ENCODE measurements at places on chromosomes 1 and 21.

DNA sequence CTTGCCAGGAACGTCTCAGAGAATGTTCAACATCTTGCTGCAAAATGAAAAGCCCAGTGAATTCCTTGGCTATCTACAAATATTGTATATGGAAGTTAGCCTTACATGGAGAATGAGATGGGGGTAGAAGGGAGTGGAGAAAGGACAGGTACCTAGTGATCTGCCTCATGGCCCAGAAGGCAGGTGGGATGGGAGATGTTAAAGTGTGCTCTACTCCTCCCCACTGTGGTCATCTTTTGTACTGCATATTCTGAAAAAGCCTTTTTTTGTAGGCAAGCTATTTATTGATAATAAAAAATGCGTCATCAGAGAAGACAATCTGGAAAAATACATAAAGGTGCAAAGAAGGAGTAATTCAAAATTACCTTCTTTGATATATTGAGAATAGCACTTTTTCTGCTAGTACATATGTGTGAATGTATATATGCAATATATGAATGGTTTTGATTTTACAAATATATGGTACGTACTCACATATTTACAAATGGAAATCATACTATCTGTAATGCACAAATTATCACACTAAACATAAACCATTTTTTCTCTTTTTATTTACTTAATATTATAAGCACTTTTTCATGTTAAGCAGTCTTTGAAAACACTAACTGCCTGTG lies 19.1 kb upstream of the SLC5A9 start:
- DNase-seq: no peak

DNA sequence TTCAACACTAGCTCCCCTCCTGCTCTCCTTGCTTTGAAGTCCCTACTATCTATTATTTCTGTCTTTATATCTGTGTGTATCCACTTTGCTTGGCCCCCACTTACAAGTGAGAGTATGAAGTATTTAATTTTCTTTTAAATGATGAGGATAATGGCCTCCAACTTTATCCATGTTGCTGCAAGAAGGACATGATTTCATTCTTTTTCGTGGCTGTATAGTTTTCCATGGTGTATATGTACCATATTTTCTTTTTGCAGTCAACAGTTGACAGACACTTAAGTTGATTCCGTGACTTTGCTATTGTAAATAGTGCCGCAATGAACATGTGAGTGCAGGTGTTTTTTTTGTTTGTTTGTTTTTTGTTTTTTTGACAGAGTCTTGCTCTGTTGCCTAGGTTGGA lies 365.6 kb downstream of the ZP4 start:
- no peak for DNase-seq

DNA sequence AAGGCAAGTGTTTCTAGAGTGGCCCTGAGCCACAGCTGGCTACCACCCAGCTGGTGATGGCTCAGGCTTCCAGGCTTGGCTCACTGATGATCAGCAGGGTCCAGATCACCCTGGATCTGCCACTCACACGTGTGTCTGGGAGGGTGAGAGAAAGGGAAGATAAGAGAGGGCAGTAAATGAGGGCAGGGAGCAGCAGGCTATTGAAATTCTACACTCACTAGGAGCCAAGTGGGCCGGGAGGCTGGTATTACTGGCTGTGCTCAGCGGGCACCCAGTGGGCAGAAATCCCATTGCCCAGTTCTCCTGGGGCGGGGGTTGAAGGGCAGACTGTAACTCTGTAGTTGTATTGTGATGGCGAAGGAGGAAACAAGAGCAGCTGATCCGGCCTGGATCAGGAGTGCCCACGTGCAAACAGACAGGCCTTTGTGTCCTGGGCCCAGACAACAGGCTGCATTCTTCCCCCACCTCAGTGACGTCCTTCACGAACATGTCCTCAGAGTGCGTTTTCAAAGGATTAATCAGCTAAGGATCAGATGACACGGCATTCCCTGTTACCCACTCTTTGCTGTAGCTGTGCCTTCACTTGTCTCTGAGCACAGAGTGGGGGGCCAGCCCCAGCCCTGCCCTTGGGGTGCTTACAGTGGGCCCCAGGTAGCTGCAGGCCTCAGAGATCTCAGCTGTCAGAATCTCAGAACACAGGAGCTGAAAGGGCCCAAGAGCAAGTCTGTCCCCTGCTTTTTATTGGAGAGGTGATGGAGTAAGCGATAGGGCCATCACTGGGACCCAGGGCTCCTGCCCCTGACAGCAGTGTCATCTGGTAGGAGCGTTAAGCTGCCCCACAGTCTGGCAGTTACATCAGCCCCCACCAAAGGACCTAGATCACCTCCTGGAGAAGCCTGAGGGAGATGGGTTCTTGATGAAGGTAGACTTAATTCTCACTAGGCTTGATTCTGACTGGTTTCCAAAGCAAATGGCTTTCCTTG lies 60.5 kb downstream of the ATP1A1 start:
- no peak for DNase-seq

GRCh38 chr1:235835226-235835625 lies 31.5 kb downstream of the LYST start:
- DNase-seq: no peak

DNA sequence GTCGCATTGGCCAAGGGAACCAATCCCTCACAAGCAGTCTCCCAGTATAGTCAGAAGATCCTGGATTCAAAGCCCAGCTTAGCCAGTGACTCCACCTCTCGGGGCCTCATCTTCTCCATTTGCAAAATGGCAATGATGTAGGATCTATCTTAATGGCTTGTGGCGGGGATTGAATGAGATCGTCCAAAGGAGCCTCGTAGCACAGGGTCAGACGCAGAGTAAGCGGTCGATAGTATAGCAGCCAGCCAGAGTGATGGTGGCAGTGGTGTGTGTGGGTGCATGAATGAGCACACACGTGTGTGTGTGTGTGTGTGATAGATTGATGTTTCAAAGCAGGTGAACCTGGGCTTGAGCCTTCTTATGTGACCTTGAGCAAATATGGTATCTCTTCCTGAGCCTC lies 79.8 kb upstream of the WNT4 start:
- no peak for DNase-seq

DNA sequence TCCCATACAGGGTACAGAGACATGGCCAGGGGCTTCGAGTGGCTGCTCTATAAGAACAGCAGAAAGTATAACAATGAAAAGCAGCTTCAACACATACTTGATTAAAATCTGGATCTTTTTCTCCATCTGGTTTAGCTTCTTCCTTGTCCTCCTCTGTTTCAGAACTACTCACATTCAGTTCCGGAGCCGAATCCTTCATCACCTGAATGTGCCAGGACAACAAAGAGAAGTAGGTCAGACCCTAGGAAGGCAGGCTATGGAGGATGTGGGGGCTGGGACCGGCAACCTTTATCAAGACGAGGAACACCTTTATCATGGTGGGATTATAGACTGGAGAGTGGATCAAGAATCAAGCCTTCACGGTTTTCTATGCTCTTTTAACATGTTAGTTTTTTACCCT lies 32.2 kb upstream of the RAP1GAP start:
- DNase-seq: no peak

DNA sequence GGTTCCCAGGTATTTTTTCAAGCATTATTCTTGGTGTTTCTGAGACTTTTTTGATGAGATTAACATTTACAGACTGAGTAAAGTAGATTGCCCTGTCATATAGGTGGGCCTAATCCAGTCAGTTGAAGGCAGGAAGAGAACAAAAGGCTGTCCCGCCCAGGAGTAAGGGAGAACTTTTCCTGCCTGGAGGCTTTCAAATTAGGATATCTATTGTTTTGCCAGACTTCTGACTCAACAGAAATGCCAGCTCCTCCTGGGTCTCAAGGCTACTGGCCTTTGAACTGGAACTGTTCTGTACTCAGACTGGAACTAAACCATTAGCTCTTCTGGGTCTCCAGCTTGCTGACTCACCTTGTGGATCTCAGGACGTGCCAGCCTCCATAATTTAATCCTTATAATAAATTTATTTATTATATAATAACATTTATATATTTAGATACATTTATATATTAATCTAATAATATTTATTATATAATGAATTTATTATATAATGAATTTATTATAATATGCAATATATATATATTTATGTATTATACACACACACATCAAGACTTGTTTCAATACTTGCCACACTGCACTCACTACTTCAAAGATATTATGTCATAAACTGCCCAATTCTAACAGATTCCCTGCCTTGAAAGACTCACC lies 510.8 kb upstream of the B3GALT2 start:
- no peak for DNase-seq

DNA sequence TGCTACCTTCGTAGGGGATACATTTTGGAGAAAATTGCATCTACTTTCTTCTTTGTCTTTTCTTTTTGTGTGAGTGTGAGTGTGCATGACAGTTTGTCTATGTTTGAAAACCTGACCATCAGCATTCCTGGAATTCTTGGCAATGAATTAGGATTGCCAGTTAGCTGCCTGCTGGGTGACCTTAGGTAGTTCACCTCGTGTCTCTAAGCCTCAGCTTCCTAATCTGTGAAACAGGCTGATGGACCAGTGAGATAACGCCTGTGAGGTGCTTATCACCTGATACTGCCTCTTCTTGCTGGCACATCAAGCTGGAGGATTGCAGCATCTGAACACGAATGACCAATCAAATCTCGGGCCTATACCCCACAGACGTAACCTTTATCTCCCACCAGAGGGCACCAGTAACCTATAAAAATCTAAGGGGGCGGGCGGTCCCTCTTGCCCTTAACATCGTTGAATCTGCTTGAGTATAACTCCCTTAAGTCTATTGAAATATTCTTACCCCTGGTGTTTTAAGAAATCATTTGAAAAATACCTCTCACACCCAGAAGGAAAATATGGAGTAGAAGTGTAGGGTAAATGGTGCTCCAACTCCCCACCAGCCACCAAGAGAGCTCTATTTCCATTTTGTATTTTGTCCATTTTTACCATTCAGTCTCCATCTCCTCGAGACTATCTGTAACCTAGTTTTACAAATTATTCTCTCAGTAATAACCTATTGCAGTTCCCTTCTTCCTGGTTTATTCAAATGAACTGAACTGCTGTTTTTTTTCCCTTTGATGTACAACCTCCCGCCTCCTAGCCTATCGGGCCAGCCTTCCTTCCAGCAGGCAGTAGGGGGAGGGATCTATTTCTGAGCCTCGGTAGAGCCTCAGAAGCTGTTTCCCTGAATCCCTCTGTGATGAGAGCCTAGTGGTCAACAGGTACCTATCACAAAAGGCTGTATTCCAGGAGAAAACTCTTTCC lies 49.7 kb downstream of the MDM4 start:
- DNase-seq: no peak

DNA sequence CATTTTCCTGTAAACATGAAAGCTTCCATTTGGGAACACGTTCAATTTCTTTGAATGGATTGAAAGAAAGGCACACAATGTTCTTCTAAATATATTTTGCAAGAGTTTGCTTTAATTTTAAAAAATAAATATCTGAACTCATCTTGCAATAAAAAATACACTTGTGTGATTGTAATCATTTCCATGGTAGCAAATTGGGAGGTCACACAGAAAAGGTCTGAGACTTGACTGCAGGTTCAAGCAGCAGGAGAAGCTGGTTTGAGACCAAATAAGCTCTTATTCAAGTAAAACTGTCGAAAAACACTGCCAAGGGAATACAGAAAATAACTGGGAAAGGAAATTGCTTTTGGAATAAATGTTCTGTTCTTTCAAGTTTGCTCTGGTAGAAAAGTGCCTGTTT lies 498.9 kb downstream of the ADGRL2 start:
- no peak for DNase-seq

GRCh38 chr1:202249846-202250245 lies 56.2 kb downstream of the LGR6 start:
- DNase-seq: no peak

DNA sequence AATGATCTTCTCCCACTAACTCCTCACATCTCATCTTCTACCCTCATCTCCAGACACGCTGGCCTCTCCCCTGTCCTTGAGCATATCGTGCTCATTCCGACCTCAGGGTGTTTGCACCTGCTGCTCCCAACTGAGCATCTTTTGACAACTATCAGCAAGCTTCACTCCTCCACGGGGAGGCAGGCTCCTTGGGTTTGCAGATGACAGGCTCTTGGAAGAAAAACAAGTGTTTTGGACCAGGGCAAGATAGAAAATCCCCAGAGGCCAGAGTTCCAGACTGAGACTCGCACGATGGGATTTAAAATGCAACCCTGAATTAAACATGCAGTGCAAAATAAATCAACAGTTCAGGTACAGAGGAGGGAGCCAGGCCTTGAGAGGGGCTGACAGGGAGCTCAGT lies 246.7 kb downstream of the PTPRU start:
- no peak for DNase-seq

DNA sequence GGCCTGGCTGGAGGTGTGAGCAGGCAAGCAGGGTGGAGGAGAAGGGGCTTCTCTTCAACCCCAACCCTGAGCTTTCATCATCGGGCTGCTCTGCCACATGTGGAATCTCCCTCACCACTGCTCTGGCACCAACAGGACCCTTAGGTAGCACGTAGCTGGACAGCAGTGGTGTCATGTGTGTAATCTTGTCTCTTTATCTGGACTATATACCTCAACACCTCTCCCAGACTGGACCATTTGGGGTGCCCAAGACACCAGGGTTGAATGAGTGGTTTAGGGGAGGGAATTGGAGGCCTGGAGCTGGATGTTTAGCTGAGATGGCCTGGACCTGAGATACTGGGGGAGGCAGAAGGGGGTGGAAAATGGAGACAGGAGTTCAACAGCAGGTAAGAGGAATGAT lies 63.0 kb downstream of the UBE2T start:
- DNase-seq: no peak
